ENCODE measurements at places on chromosomes 4 and X. TPM values are rescaled to one million over a fixed set of nuclear protein-coding genes. Genes with fewer than 3 reads are reported as not detected.

GABRE gene
- 13.9 TPM for total RNA-seq

MTMR1 gene
- total RNA-seq = 37.4 TPM

NLRP2B gene
- total RNA-seq = not detected

MAGEA2 gene
- 0.94 TPM for total RNA-seq

DNA sequence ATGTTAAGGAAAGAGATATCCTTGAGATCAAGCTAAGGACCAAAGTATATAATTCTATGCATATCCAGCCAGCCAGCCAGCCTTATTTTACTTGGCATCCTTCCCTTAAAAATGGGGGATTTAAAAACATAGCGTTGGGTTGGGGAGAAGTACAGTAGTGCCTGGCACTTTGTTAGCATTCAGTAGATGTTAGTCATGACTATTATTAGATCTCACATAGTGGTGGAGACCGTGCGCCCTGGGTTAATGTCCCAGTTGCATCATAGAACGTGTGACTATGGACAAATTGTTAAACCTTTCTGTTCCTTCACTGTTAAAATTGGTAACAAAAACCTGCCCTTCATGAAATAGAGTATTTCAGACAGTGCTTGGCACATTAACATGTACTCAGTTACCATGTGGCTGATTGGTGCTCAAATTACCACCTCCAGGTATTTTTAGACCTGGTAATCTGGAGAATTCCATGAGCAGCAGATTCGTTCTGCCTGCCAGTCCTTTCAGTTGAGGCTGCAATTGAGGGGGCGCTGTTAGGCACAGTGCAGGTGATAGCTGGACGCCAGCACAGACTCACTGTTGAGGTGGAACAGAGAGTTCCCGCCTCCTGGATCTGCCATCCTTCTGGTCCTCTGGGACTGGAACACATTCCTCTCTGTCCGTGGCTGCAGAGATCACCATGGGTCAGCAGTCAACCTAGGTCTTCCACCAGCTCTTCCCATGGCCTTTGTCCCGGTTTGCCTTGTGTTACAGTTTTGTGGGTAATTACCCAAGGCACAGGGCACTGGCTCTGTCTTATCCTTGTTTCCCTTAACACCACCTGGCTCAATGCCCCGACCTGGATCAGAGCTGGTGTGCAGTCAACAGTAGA lies 31.7 kb downstream of the RBBP7 start:
- DNase-seq = peak; percentile 86

GRCh38 chr4:93169966-93170365 lies 658.6 kb upstream of the ATOH1 start:
- no peak for DNase-seq

GRCh38 chrX:40449956-40450706 lies 130.6 kb upstream of the ATP6AP2 start:
- DNase-seq = no peak

GRCh38 chr4:169756971-169757574 lies 671 bp downstream of the HPF1 start:
- no peak for DNase-seq

DNA sequence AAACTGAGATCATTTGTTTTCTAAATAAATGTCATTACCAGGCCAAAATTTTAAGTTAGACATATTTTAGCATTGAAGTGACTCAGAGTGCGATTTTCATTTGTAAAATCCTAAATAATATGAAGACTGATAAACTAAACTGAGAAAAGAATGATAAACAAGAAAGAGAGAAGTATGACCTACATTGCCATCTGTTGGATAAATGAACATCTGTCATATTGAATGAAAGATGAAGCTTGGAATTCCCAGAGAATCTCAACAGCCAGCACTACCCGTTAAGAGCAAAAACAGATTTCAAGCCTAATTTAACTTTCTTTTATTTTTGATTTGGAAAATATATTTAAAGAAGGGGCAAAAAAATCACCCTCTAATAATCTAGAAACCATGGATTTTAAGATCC lies 591.0 kb upstream of the ATOH1 start:
- DNase-seq = no peak

GRCh38 chr4:90419124-90419711 lies 292.0 kb downstream of the CCSER1 start:
- peak; percentile 22 for DNase-seq

DNA sequence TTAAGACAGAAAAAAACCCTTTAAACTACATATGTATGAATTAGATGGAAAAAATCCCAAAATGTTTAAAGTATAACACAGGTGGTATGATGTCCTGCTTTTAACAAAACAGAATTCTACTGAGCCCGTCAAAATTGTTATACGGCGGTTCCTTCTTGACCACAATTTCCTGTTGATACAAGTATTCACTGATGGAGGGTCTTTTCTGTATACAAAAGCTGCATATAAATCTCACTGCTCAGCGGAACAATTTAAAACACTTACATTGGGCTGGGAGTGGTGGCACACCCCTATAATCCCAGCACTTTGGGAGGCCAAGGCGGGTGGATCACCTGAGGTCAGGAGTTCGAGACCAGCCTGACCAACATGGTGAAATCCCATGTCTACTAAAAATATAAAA lies 62.4 kb downstream of the RPS6KA3 start:
- no peak for DNase-seq

DNA sequence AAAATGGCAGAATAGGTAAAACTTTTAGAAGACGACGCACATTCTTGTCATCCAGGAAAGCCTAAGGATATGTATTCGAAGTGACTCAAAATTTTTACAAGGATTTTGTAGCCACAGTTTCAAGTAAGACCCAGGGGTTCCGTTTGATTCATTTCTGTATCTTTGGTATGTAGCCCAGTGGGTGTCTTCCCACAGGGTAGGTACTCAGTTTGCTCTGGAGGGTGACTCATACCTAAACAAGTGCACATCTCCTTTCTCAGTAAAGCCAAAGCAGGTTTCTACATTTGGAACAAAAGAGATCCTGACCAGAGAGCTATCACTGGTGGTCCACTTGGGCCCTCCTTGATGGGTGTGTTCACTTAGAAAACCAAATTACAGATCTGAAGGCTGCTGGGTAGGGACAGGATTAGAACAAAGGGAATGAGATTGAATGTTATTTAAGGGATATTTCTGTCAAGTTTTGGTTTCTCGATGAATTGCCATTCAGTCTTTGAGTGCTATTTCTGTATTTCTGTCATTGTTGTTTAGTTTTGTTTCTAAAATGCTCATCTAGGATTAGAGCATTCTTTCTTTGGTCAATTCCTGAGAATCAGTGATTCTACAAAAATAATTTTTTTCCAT lies 56.1 kb downstream of the PLS3 start:
- DNase-seq = peak; percentile 98

- DNase-seq = peak; percentile 18
These were observed 1.1 kb downstream of the MORF4L2 start for GRCh38 chrX:103685396-103685795.

- peak; percentile 79 for DNase-seq
These were observed 32.7 kb upstream of the FAM9C start for GRCh38 chrX:13077168-13077567.

DNA sequence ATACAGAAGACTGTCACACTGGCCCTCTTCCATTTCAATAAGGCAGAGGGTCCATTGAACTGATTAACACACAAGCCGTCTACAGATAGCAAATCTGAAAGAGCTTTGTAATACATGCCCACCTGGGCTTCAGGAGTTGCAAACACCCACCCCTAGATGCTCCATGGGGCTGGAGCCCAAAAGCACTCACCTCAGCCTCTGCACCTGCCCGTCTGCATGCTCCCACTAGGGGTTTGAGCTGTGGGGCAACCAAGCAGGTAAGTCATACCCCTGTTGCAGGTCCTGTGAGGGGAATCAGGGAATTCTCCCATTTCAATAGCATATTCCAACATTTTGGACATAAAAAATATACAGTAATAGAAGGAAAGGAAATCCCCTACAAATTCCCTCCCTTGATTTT lies 243.0 kb upstream of the KCNIP4 start:
- no peak for DNase-seq

DNA sequence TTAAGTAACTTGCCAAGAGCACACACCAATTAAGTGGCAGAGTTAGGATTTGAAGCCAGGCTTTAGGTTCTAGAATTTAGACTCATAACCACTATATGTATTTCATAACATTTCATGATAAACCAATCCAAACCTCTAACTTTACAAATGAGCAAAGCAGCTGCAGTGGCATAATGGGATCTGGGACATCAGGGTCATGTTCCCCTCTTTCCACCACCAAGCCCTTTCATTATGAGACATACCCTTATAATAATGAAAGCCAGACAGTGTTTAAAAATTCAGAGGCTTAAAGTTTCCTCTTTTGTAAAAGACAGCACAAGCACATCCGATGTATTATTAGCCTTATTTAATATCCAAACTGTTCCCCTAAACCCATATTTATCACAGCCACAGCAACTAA lies 28.3 kb upstream of the AMELX start:
- no peak for DNase-seq

GRCh38 chrX:46573331-46573891 lies at the start of gene CHST7:
TSS of gene CHST7 (plus strand) at chrX:46573765. CDS start at chrX:46573932, 167 bp downstream.
- DNase-seq = peak; percentile 74

DNA sequence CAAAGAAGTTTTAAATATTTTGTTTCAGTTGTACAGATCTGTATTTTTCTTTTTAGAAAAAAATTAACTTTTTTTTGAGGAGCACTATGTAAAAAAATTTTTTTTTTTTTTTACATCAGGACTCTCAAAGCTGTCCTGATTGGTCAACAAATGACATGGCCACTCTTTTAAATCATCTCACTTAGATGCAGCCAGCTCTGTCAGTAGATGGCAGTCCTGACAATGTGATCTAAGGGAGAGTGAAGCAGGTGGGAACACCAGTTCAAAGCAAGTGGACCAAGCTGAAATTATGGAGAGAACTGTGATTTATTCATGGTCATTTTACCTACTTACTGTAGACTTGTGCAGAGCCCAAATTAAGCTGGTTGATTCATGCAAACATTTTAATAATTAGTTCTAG lies 174.7 kb upstream of the GPRIN3 start:
- DNase-seq = peak; percentile 71

DNA sequence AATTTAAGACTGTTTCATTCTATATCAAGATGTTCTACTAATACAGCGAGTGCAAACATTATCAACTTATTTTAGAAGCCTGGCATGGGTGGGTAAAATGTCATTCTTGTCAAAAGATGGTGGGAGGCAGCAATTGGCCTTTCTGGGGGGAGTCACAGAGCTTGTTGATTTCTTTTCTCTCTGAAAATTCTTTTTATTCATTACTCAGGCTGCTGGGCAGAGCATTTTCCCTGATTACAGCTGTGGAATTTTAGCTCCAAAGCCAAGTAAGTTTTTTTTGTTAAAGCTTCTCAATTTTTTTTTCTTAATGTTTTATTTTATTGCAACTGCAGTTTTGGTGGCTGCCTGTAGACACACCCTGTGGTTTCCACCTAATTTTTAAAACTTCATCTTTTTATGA lies 50.4 kb downstream of the GPC4 start:
- no peak for DNase-seq

DNA sequence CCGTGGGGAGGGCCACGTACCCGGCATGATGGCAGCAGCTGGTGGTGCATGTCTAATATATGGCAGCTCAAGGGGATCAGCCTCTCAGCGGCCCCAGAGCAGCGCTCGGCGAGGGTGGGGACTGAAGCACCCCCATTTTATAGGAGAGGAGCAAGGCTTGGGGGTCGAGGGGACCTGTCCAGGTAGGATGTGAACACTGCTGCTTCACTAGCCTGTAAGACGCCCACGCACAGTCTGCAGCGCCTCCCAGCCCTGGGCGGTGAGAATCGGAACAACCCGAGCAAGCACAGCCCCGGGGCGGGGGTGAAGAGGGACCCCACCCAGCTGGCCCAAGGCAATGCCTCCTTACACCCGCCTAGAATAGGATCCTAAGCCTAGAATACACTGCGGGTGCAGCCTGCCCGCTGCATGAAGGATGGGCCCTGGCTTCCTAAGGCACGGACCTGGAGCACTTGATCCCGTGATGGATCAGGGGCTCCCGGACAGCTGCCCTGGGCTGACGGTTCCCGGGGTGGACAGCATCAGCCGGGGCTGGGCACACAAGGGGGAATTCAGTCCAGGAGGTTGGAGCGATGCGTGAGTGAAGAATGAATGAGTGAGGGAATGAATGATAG lies 17.6 kb downstream of the ADRA2C start:
- no peak for DNase-seq

GRCh38 chrX:19776753-19777152 lies 110.6 kb downstream of the SH3KBP1 start:
- DNase-seq = no peak
